A172 (cell line): ENCODE measurements at places on chromosomes 1 and 21.

DNA sequence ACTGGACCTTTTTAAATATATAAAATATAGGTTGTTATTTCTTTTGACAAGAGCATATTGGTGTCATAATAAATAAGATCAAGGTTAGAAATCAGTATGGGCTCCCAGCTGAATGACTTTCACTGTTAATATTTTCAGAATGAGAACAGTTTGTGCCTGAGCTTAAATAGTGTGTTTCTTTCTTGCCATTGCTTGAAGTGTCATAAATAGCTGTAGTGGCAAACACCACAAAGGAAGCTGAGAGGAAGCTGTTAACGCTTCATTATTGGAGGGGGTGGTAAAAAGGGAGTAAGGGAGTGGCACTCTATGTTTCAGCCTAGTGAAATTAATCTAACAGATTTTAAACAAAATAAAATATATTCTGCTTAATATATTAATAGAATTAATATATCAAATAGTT lies 1089.8 kb upstream of the NCAM2 start:
- no peak for DNase-seq

DNA sequence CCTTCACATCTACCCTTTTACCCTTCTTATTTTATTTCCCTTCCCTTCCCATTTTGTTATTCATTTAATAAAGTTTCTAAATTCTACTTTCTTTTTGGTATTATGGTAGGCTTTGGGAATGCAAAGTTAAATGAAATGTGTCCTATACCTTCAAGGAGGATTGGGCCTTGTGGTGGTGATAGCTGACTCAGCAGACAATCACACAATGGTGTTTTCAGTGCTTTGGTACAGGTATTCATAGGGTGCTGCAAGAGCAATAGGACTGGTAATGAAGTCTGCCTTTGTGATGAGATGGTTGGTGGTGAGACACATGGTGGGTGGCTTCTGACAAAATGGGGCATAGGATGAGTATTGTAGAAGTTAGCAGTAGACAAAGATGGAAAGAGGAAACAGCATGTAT lies 21.9 kb upstream of the SPAG17 start:
- no peak for DNase-seq

DNA sequence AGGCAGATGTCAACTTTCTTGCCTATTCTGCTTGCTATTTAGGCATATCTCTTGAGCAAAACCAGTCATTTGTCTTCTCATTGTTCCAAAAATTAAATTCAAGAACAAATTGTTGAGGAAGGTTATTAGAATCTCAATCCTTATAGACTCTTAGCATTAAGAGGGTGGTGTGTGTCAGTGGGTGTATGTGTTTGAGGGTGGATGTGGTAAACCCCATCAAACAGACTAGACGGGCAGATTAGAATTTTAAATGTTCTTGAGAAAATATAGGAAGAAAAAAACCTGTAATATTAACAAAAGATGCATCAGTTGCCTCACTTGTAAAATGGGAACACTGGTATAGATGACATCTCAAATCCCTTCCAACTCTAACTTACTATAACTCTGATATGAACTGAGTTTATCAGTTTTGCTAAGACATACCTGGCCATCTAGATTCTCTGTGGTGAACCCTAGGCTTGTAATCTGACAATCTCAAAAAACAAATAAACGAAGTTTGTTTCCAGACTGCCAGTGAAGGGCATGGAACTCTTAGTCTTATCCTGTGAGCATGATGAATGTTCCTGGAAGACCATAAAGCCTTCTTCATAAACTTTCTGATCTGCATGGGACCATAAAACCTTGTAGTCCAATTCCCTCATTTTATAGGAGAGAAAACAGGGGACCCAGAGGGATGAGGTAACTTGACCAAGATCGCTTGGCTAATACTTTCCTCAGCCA lies 176.3 kb upstream of the SGIP1 start:
- DNase-seq = no peak

- no peak for DNase-seq
Measured at GRCh38 chr1:12014141-12014991, 4.9 kb upstream of the MIIP start.
